Choroid plexus epithelial cell (primary cell): ENCODE measurements at places on chromosomes 16 and 17.

- DNase-seq, result peak; percentile 87
Measured at GRCh38 chr17:43536236-43536992, 9.7 kb downstream of the ETV4 start.

DNA sequence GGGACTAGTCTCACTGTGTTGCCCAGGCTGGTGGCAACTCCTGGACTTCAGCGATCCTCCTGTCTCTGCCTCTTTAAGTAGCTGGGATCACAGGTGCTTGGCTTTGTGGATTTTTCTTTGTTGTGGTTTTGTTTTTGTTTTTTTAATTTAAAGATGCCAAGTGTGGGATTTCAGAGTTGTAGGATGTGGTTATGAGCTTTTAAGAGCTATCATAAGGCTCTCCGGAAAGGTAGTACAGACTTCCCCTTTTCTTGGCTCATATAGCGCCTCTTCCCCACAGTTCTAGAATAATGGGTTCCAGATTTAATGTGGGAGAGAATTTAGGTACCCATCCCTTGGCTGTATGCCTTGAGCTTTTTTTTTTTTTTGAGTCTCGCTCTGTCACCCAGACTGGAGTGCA is 17.1 kb downstream of the AKAP1 start:
- no peak for DNase-seq

- peak; percentile 13 for DNase-seq
Measured at GRCh38 chr17:2924211-2924610, 128.0 kb downstream of the RAP1GAP2 start.

- no peak for DNase-seq
Measured at GRCh38 chr16:84446596-84447392, 57.7 kb downstream of the MEAK7 start.

- DNase-seq, result no peak
Measured at GRCh38 chr16:73692861-73693260, 603.8 kb upstream of the PSMD7 start.

DNA sequence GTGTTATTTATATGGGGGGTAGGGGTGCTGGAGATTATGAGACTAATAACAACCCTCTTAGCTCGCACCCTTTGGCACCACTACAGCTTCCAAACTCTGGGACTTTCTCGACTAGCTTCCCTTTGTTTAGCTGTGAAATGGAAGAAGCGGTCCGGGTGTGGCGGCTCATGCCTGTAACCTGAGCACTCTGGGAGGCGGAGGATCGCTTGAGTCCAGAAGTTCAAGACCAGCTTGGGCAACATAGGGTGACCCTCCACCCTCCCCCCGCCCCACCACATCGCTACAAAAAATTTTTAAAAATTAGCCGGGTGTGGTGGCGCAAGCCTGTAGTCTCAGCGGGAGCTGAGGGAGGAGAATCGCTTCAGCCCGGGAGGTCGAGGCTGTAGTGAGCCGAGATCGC is 814 bp upstream of the CDH3 start:
- no peak for DNase-seq

DNA sequence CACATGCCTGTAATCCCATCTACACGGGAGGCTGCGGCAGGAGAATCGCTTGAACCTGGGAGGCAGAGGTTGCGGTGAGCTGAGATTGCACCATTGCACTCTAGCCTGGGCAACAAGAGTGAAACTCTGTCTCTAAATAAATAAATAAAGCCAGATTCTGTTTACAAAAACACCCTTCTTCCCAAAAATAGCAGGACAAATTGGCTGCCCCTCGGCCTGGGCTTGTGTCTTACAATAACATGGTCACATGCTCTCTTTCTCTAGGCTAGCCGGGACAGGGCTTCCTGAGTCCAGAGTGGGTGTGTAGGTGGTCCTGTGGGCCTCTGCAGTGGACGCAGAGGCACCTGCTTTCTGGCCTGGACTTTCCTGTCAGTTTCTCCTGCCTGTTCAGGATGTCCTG is 3.2 kb upstream of the EDC4 start:
- no peak for DNase-seq

GRCh38 chr17:22694362-22695227 is 1002.3 kb downstream of the KCNJ18 start:
- DNase-seq, result no peak

- no peak for DNase-seq
Measured at GRCh38 chr16:88494335-88495154, 41.5 kb downstream of the ZFPM1 start.

GRCh38 chr16:3654249-3654991 is at the start of gene DNASE1:
Gene DNASE1 (plus strand): TSS chr16:3654691. CDS start chr16:3655374, 683 bp downstream.
- DNase-seq, result peak; percentile 74

GRCh38 chr16:89964201-89964600 is 15.6 kb downstream of the DEF8 start:
- DNase-seq, result no peak

GRCh38 chr16:14202697-14203096 is 131.6 kb downstream of the MRTFB start:
- peak; percentile 52 for DNase-seq

DNA sequence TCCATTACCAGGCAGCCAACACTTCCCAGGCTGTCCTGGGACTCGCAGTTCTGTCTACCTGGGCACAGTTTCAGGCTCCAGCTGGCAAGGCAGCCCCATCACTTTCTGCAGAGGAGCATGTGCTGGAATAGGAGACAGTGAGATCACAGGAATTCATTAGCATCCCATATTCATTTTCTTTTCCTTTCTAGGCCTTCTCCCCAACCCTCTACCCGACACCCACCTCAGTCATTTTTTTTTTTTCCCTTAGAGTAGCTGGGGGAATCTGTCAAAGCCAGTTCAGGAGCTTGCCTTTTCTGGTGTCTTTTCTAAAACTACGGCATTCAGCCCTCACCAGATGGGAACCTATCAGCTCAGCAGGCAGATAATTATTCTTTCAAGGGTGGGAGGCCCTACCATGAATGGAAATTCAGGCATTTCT is 42.4 kb upstream of the FBXO47 start:
- DNase-seq, result no peak

DNA sequence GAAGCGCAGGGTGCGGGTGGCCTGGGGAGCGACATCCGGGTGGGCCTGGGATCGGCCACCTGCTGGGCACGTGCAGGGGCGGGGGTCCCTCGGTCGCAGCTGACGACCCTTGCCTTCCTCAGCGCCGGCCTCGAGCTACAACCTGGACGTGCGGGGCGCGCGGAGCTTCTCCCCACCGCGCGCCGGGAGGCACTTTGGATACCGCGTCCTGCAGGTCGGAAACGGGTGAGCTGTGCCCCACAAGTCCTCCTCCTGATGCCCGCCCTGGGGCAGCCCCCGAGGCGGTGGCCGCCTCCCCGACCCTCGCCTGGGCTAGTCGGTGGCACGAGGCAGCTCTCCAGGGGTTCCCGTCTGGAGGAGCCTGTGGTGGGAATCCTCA is 1.5 kb downstream of the ITGAL start:
- DNase-seq, result no peak

- DNase-seq, result no peak
Measured at GRCh38 chr16:64358291-64358690, 763.6 kb downstream of the CDH11 start.

DNA sequence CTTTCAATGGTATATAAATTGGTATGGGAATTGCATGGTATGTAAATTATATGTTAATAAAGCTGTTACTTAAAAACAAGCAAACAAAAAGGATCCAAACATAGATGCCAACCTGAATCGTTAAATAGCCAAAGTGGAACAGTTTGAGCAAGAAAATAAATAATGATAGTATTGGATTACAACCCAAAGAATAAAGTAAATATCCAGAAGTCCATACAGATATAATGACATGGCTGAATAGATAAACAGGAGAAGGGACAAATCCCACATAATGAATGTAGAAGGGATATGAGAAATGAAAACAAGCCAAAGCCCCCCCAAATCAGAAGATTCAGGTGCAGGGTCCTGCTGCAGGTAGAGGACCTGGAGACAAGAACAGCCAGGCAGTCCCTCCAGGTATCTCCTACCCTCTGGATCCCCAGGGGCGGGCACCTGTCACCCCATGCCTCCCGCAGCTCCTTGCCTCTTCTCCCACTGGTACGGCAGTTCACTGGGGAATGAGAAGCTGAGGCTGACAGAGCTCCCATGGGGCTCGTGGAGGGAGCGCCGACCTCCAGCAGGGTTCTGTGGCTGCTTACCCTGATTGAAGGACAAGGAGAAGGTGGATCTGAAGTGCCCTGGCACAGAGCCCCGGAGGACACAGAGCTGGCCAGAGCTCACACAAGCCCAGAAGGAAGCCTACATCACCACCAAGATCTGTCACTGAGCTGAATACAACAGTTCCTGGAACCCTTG is 9.9 kb upstream of the LCAT start:
- DNase-seq, result no peak

- DNase-seq, result no peak
Measured at GRCh38 chr16:3949946-3950342, 69.4 kb upstream of the CREBBP start.

DNA sequence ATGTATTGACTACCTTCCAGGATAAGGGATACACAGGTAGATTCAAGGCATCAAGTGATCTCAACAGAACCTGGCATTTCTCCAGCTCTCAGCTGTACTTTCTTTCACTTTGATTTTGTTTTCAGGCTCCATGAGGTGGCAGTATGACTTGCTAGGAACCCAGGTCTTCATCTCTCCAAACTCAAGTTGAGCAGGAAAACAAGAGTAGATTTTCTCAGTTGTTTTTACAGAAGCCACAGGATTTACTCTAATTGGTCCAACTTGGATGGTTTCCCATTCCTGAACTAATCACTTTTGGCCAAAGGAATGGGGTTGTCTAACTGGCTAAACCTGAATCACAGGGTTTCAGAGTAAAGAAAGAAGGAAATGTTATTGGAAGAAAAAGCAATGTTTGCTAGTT is 146.6 kb downstream of the TRIM37 start:
- DNase-seq, result peak; percentile 87

GRCh38 chr16:73171901-73172240 is 123.9 kb upstream of the ZFHX3 start:
- DNase-seq, result no peak

DNA sequence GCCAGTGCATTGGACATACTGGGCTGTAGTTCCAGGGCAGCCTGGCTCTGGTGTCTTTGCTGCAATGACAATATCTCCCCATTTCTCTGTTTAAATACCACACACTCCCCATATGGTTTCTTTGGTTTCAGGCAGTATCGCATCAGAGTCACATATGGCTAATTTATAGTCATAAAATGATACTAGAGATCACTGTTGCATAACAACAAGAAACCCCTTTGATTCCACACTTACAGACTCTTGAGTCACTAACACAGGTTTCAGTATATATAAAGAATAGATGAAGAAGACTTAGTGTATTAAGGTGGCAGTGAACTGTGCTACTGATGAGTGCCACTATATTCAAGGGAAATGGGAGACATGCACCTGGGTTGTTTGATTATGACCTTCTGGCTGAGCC is 281.6 kb downstream of the WWOX start:
- no peak for DNase-seq

- no peak for DNase-seq
Measured at GRCh38 chr17:69516911-69517310, 102.4 kb downstream of the MAP2K6 start.

DNA sequence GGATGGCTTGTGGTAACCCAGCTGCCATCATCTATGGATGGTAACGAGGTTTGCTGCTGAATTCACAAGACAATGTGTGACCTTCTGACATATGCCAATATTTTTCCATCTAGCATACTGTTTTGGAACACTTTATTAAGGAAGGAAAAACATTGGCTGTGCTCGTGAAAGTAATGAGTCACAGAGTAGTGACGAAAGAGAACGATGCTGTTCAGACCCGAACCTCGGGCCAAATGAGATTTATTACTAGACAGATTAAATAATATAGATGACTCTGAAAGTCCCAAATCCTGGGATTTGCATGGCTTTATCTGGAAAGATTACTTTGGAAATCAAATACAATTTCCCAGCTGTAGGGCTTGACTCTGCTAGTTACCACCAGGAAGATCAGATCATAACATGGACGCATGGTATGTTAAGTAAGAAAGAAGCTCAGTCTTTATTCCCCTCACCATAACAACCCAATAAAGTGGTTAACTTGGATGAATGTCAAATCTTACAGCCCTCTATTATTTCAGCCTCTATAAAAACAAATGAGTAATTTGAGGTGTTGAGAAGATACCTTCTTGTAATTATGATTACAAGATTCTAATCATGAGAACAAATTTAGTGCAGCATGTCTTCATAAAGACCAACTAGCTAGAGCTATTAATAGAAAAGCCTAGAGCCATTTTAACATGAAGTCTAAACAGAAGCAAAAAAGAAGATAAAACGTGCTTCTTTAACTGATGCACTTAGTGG is 32.6 kb downstream of the ERN1 start:
- DNase-seq, result peak; percentile 55

- peak; percentile 58 for DNase-seq
Measured at GRCh38 chr17:41717408-41718286, 5.5 kb downstream of the GAST start.

DNA sequence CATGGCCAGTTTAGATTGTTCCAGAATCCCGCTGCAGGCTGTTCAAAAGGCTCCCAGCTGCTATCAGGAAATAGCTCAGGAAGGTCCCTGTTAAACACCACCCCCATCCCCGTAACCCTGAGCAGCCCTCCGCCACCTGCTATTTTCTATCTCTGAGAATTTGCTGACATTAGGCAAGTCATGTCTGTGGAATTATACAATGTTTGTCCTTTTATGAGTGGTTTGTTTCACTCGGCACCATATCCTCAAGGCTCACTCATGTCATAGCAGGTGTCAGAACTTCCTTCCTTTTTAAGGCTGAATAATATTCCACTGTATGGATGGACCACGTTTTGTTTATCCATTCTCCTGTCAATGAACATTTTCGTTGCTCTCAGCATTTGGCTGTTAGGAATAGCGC is 164.3 kb upstream of the FOXF1 start:
- no peak for DNase-seq

DNA sequence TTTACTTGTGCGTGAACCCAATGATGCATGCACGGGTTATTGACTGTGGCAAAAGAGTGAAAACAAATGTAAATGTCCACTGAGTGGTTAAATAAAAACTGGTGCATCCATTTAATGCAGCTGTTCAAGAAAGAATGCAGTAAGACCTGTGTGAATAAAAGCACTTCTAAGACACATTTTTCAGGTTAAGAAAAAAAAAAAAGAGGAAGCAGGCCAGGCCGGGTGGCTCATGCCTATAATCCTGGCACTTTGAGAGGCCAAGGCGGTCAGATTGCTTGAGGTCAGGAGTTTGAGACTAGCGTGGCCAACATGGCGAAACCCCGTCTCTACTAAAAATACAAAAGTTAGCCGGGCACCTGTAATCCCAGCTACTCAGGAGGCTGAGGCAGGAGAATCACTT is 11.8 kb downstream of the CNGB1 start:
- DNase-seq, result no peak

DNA sequence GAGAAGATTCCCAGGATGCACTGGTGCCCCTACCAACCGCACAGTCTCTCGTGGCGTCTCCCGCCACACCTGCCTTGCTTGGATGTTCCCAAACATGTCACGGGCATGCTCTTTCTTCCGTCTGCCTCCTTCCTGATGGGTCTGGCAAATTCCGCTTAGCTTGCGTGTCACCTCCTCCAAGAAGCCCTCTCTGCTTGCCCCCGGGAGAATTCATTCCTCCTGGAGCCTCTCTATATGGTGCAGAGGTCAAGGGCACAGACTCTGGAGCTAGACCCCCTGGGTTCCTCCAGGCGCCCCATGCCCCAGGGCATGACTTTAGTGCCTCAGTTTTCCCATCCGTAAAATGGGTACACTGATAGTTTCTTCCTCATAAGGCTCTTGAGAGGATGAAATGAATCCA is 21.1 kb downstream of the LITAF start:
- no peak for DNase-seq

- DNase-seq, result peak; percentile 89
Measured at GRCh38 chr17:27236717-27237315, 57.1 kb upstream of the WSB1 start.

- DNase-seq, result no peak
Measured at GRCh38 chr16:8764525-8765250, 32.8 kb downstream of the TMEM186 start.
